Activated CD4-positive, alpha-beta T cell treated with anti-CD3 and anti-CD28 coated beads, Interleukin-10, Interleukin-2, amounts not matched to agents 100 ng/mL and 50 ng/mL, durations not matched to agents 16 hours and 8 hours (primary cell): ENCODE measurements at places on chromosomes 7 and 10.

DNA sequence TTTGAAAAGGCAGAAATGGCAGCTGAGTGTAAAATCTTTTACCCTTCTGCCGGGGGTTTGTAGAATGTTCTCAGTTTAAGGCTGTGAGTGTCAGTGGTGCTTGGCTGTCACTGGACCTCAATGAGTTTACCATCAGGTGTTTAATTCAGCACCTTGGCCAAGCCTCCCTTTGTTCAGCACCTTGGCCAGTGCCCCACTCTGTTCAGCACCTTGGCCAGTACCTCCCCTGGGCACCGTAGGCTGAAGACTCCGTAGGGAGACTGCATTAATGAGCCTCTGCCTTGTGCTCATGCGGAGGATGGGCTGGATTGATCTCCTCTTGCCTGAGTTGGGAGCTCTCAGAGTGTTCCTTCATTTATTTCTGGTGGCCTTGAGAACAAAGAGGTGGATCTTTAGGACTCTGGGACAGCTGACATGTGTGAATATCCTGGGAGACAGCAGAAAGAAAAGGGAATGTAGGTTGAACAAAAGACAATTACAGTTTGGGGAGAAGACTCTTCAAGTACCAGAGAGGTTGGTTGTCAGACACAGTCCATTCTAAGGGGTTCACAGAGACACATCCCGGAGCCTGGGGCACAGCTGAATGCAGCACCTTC lies 1.6 kb downstream of the FAM24A start:
- DNase-seq, result peak; percentile 38

DNA sequence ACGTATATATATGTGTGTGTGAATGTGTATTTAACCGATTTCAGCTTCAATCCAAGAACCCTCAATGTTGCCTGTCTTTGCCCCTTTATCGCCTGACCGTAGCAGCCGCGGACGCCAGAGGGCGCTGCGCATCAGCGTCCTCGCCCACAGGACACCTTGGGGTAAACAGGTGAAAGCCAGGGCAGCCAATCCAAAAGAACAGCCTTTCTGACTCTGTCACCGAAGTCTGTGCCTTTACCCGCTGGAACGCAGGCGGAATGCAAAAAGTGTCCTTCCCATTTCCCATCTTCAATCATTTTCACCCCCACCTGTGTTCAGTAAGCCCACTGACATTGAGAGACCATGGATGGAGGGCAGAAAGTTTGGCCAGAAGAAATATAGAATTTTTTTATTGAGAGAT lies 3.6 kb downstream of the NXPH1 start:
- DNase-seq, result peak; percentile 70

- peak; percentile 56 for DNase-seq
Measured at GRCh38 chr10:47257396-47258120, 42.4 kb upstream of the GDF10 start.

GRCh38 chr7:154685564-154685901 lies 317.4 kb downstream of the PAXIP1 start:
- DNase-seq, result no peak

GRCh38 chr10:124493214-124493882 lies 31.7 kb downstream of the LHPP start:
- no peak for DNase-seq

- no peak for DNase-seq
Measured at GRCh38 chr10:103637927-103638557, 144.5 kb downstream of the NEURL1 start.

DNA sequence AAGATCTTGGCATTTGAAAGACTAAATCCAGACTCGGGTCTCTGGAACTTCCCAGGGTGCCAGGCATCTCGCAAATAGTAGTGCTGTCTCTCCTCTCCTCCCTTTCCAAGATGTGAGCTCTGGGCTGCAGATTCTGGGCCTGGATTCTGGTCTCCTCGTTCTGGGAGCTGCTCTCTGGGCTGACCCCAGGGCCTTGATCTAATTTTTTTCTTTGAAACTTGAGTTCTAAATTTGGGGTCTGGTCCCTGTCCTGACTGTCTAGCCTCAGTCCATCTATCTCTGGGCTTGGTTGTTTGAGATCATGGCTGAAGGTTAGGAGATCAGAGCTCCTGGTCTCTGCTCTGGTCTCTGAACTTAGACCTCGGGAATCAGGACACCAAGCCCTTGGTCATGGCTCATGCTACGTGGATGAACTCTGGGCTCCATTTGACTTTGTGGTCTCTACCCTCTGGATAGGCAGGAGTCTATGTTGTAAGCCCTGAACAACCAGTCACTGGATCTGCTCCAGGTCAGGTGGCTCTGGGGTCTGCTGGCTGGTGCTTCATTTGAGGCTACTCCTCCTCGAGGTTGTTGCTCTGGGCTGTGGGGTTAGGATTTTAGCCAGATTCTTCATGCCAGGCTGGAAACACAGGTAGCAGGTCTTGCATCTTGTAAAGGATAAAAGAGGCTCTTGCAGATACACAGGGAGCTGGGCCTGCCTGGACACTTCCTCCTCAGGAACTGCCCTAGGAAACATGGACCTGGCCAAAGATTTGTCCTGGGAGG lies 8.0 kb upstream of the MBL2 start:
- DNase-seq, result no peak

DNA sequence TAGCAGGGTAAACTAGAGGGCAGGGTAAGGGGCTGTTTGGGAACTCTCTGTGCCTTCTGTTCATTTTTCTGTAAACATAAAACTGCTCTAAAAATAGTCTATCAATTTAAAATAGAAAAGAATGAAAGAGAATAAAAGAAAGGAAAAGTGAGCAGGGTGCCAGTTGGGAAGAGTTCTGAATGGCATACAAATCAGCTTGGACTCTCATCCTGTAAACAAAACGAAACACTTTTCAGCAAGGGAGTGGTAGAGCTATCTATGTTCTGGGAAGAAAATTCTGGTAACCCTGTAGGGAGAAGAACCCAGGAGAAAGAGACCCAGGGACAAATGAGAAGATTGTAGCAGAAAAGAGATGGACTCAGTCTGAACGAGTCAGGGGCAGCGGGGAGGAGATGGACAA lies 24.6 kb downstream of the SCRN1 start:
- no peak for DNase-seq

DNA sequence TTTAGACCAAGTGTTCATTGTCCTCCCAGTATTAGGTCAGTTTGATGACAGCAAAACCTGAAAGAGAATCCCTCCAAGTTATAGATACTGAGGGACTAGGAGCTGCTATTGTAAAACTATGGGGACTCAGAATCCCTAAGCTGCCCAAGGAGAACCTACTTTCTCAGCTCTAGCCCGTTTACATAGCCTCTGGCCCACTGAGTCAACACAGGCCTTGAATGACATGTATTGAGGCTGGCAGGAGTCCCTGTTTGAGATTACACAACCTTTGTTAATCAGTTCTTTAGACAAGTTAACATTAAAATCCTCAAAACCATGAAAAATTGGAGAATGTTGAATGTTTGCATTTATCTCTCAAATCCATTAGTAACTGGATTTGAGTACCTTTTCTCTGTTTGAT lies 1079.0 kb downstream of the KCNMA1 start:
- no peak for DNase-seq

GRCh38 chr7:157846271-157846670 lies 509.5 kb downstream of the DNAJB6 start:
- DNase-seq, result no peak

DNA sequence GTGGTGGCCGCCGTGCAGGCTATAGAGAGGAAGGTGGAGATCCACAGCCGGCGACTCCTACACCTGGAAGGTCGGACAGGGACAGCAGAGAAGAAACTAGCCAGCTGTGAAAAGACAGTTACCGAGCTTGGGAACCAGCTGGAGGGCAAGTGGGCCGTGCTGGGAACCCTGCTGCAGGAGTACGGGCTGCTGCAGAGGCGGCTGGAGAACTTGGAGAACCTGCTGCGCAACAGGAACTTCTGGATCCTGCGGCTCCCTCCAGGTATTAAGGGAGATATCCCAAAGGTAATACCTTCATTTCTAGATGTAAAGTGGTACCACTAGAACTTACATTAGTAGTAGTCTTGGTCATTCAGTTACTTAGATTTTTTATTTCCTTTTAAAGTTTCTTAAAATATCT lies 6.8 kb downstream of the ZNF398 start:
- DNase-seq, result no peak

- no peak for DNase-seq
Measured at GRCh38 chr7:139647814-139648390, 124.4 kb downstream of the CLEC2L start.

- DNase-seq, result no peak
Measured at GRCh38 chr7:25037325-25037724, 57.3 kb upstream of the OSBPL3 start.

GRCh38 chr7:96989241-96989858 lies 16.0 kb upstream of the DLX6 start:
- DNase-seq, result no peak

GRCh38 chr7:70676243-70676642 lies 455.7 kb upstream of the GALNT17 start:
- DNase-seq, result no peak

- DNase-seq, result no peak
Measured at GRCh38 chr10:48957361-48958151, 17.9 kb upstream of the LRRC18 start.

GRCh38 chr10:130493021-130493420 lies 356.8 kb downstream of the GLRX3 start:
- DNase-seq, result no peak

- no peak for DNase-seq
Measured at GRCh38 chr10:78259391-78259790, 225.7 kb downstream of the RPS24 start.

DNA sequence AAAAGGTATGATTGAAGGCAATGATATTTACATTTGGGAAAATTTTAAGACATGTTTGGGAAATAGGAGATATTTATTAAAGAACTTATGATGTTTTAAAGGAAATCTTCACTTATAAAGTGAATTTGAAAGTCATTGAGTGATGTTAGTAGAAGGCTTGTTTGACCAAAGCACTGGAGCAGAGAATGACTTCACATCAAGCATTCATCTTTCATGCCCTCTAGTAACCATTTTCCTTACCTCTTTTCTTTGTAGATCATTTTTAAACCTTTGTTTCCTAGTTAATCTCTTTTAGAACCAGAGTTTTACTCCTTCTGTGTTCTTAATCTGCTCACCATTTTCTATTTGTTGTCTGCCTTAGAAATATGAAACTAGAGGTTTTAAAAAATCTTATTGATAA lies 111.3 kb upstream of the FOXP2 start:
- no peak for DNase-seq

GRCh38 chr7:113918946-113919345 lies at the start of gene PPP1R3A:
PPP1R3A (minus strand) TSS chr7:113919009; CDS start chr7:113918996, 13 bp downstream.
- DNase-seq, result no peak

DNA sequence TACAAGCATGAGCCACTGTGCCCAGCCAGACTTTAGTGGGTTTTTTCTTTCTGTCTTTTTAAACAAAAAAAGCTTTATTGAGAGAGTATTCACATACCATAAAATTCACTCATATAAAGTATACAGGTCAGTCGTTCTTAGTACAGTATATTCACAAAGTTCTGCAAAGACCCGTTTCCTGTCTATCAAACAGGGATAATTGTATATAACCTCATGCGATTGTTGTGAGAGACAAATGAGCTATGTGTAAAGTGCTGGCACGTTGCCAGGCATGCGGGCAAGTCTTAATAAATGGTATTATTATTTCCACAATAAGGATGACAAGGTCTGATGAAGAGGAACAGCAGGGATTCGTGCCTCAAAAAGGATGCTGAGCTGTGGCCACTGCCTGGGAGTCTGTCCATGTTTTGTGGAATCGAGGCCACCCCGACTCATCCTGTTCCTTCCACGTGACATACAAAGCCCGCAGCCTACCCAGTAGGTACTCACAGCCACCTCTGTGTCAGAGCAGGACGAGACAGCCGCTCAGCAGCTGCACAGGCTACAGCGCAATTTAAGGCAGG lies 51.6 kb downstream of the SMKR1 start:
- peak; percentile 46 for DNase-seq

DNA sequence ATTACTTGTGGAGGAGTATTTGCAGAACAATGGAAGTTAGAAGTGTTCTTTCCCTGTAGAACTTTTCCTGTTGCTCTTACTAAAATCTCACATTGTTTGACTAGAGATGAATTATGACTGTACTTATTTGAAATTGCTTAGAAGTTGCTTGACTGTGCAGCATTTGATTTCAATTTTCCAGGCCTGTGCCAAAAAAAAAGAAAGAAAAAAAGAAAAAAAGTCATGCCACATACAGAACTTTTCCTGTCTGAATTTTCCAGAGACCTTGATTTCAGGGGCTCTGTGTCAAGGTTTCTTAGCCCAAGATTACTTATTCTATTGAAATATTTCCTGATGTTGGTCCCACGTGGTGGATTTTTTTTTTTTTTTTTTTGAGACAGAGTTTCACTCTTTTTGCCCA lies 3.5 kb upstream of the FAM171A1 start:
- no peak for DNase-seq

GRCh38 chr7:39808796-39809481 lies 141.1 kb upstream of the CDK13 start:
- no peak for DNase-seq

DNA sequence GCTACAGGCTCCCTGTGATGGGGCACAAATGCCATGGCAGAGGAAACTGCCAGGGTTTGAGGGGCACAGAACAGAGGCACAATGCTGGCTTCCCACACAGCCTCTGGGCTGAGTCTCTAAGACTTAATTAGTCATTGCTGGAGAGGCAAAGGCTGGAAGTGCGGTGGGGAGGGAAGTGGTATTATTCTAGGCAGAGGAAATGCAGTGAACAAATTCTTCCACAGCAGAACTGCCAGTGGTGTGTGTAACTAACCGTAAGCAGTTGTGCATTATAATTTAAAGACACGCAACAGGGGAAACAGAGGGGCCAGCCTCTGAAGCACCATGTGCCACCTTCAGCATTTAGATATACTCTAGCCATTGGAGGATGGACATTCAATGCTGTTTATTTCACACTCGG lies 12.8 kb downstream of the ICA1 start:
- DNase-seq, result peak; percentile 21

GRCh38 chr7:64874562-64875250 lies 28.4 kb upstream of the ZNF273 start:
- DNase-seq, result no peak

- DNase-seq, result no peak
Measured at GRCh38 chr10:106181501-106181900, 983.0 kb downstream of the SORCS1 start.

DNA sequence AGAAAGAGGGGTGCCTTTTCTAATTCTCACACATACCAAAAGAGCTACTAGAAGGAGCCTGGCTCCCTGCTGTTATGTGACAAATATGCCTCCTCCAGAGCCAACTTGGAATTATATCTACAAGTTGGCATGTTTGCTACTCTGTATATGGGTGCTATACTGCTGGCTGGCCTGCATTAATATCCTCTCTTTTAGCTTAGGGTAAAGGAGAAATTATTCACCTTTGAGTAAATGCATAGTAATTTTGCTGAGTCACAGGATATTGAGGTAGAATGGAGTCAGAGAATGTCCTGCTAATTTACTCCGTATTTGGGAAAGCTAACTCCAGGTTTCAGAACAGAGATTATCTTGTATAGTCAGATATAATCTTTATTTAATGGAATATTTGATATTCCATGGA lies 24.2 kb upstream of the LIPN start:
- DNase-seq, result no peak

GRCh38 chr10:95767884-95768556 lies 12.1 kb downstream of the ENTPD1 start:
- DNase-seq, result no peak

- no peak for DNase-seq
Measured at GRCh38 chr10:63584725-63585035, 63.5 kb downstream of the REEP3 start.
